ENCODE measurements at places on chromosomes 4 and X.

DNA sequence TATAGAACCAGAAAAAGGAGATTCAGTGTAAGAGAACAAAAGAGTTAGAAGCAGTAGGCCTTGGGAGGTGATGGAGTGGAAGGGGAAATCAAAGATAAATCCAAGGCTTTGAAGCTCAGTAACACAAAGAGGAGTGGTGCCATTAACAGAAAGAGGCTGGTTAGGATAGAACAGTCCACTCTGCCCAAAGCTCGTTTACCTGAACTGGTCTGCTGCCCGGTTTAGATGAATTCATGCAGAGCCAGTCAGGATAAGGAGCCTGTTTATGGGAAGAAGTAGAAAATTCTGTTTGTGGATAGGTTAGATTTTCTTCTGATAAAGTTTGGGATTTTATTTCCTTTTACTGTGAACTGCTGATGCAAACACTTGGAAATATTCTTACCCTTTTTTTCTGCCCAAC lies 80.6 kb downstream of the HMGB2 start:
- no peak for DNase-seq

DNA sequence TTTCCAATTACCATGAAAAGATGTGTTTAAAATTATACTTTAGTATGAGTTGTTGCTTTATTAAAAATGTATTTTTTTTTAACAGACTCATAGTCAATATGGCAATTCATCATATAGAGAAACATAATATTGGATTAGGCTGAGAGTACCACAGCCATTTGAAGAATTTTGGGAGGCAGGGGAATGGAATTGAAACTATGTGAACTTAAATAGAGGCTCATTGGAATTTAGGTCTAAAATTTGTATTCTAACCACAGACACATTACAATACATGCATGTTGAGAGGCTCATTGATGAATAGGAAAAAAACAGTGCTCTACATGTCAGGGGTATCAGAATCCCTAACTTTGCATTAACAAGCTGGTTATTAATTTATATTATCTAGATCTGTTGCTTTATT lies 269.6 kb downstream of the DKK2 start:
- DNase-seq, result no peak

DNA sequence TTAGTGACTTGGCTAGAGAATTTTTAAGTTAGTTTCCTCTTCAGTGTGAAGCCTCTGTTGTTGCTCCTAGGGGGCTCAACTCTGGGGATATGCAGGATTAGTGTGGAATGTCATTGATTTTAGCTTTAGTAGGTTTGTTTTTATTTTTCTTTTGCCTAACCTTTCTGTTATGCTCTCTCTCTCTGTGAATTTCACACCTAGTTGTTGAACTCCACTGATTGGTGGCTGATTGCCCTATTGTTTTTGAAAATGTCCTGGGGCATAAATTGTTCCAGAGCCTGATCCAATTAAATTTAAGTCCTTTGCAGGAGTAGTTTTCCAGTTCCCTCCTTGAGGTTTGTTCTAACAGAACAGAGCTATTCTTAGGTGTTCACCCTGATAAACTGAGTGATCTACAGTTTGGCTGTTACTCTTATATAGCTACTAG lies 393.3 kb upstream of the CTSO start:
- DNase-seq, result no peak

DNA sequence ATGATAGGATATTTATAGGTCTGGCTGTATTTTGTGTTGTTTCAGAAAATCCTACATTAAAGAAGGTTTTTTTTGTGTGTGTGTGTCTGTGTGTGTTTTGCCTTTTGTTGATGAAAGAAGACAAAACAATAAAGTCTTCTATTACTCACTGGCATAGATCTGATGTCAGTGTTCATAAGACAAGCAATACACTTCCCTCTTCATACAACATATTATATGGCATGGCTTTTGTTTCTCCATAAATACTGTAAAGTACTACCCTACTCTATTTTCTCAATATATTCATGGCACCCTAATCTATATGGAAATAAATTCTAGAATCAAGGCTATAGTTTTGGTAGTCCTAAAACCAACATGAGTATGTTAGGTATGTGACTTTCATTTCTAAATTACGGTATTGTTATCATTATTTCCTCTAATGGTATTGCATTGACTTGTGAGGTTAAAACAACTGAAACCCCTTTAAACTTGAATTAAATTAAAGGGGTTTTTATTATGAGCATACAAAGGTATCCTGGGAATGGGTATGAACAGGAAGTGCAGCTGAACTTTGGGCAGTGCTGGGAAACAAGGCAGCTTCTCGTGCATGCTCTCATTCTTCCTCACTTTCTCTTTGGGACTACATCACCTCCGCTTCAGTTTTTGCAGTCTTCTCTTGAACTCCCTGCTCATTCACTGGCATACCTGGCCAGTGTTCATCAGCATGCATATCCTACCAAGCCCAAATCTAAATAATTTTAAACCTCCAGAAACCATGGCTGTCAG lies 70.5 kb upstream of the PRSS48 start:
- DNase-seq, result no peak

GRCh38 chr4:7558436-7558835 lies 123.7 kb upstream of the PSAPL1 start:
- DNase-seq, result no peak

DNA sequence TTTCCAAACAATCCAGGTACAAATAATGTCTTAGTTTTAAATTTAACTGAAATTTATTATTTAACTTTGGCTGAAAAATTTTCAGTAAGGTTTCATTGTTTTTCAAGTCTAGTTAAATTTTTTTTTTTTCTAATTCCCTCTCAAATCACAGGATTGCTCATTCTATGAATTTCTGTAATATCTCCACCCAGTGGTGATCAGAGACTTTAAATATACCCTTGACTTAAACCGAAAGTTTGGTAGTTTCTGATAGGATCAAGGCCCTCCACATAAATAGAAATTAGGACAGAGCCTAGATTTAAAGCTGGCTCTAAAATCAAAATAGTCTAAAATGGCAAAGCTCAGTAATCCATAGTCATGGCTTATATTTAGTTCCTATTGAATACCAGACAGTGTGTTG lies 175.4 kb downstream of the TBCK start:
- DNase-seq, result no peak

GRCh38 chrX:68018248-68019203 lies 414.8 kb downstream of the OPHN1 start:
- DNase-seq, result no peak

All from stimulated activated CD8-positive, alpha-beta memory T cell treated with anti-CD3 and anti-CD28 coated beads, Interleukin-15, amount 100 ng/mL, for 24 hours (primary cell).